Activated naive CD4-positive, alpha-beta T cell treated with anti-CD3 and anti-CD28 coated beads for 36 hours (primary cell): ENCODE measurements at places on chromosomes 2 and 18.

- DNase-seq: no peak
Measured at GRCh38 chr2:150146879-150147278, 340.6 kb downstream of the RND3 start.

DNA sequence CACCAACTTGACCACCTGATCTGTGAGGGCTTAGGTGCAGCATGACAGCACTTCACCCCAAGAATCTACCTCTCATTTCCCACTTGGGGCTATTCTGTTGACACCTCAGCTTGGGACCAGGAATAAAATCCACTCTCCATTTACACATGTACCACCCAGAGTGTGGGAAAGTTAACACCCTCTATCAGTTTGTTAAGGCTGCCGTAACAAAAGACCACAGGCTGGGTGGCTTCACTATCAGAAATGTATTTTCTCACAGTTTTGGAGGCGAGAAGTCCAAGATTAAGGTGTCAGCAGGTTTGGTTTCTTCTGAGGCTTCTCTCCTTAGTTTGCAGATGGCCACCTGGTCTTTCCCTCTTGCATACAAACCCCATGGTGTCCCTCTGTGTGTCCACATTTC, 277.7 kb upstream of the ERBB4 start:
- DNase-seq: no peak

DNA sequence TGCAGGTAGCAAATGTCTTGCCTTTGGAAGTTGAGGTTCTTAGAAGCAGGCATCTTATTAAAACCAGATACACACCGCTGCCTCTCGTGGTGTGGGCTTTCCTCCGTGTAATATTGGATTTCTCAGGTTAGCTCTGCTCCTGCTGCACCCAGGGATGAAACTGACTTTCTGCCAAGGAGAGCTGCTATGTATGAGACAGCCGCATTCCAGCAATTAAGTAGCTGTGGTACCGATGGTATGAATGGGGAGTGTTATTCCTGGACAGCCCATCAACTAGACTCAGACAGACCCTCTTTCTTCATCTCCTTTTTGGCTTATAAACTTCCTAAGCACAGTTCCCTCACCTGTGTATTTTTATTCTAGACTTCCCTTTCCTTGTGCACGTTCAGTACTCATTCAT, 6.8 kb upstream of the EHD3 start:
- DNase-seq: no peak

GRCh38 chr2:239781454-239781853, 243.7 kb downstream of the NDUFA10 start:
- no peak for DNase-seq

DNA sequence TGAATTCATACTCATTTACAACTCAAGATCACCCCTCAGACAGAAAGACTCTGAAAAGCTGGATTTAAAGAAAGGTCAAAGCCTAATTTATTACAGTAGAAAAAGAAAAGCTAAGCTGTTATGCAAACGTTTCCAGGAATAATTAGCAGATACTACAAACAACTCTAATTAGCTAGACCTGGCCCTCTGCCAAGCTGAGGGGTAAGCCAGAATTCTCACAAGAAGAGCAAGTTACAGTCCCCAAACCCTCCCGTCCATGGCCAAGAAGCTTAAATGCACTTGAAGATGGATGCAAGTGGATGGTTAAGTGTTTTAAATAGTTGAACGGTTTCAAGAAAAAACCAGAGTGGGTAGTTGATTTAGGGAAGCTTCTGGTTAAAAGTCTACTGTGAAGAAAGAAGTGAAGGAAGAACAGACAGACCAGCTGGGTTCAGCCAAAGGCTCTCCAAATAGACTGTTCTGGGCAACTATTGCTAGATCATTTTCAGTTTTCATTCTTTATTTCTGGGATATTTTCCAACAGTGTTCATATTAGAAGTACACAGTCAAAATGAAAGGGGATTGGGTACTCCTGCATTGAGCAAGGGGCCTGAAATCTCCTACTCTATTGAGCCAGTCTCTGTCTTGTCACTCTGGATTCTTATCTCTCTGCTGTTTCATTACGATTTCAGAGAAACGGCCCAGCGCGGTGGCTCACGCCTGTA, 4.8 kb downstream of the LMAN2L start:
- no peak for DNase-seq

- no peak for DNase-seq
Measured at GRCh38 chr18:1103537-1103936, 198.9 kb downstream of the ADCYAP1 start.
